ENCODE measurements at places on chromosomes 16 and 17.
A peak's percentile ranks its signal among the peaks of the same experiment; 100 is the strongest.

GRCh38 chr17:73690676-73691075, 46.4 kb upstream of the SDK2 start:
- no peak for DNase-seq

DNA sequence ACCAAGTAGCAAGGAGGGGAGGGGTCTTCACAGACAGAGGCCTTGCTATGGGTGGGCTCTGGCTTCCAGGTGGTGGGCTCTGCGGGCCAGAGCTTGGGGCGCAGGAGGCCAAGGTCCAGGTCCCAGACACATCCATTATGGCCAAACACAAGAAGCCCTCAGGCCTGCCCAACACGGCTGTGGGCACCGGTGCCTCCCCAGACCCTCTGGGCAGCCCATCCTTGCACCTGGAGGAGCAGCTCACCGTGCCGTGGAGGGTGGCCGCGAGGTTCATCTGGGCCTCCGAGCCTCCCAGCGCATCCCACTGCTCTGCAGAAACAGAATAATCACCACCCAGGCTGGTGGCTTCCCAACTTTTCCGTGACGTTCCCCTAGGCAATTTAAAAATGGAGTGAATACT, 55.9 kb downstream of the TBC1D16 start:
- DNase-seq, result no peak

- no peak for DNase-seq
These were observed 15.1 kb downstream of the SLC5A10 start for GRCh38 chr17:18966831-18967624.

GRCh38 chr17:69763503-69763902, 311.5 kb upstream of the KCNJ16 start:
- DNase-seq, result no peak

GRCh38 chr17:74979408-74980146, 7.0 kb upstream of the HID1 start:
- DNase-seq, result no peak

DNA sequence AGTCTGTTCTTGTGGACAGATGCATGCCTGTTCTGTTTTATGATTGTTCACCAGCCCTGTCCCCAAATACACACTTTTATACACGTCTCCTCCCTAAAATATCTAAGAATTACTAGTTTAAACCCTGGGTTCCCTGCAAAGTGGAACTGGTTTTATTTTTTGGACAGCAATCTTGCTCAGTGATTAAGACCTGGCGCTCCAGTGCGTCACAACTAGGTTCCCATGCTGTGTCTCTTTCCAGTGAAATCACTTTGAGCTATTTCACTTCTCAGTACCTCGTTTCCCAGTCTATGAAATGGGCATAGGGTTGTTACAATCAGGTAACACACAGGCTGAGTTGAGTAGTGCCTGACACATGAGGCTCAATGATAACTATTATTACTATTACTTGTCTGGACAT, 1.1 kb downstream of the CEP20 start:
- DNase-seq, result no peak

DNA sequence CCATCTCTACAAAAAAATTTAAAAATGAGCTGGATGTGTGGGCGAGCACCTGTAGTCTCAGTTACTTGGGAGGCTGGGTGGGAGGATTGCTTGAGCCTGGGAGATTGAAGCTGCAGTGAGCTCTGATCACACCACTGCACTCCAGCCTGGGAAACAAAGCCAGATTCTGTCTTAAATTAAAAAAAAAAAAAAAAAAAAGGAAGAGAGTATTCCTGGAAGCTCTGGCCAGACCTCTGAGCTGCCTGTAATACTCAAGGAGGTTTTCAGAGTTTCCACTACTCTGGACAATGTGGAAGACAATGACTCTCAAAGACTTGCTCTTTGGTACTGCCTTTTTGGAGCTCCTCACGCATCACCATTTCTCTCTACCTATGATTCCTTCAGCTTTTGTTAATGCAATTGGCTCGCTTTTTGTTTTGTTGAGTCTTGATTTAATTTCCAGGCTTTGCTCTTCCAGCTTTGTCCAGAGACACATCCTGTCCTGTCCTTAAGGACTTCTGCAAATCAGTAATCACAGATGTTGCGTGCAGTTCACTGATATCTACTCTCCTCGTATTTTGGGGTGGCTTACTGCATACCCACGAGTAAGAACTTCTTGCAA, 10.8 kb downstream of the CHD9 start:
- DNase-seq, result no peak

DNA sequence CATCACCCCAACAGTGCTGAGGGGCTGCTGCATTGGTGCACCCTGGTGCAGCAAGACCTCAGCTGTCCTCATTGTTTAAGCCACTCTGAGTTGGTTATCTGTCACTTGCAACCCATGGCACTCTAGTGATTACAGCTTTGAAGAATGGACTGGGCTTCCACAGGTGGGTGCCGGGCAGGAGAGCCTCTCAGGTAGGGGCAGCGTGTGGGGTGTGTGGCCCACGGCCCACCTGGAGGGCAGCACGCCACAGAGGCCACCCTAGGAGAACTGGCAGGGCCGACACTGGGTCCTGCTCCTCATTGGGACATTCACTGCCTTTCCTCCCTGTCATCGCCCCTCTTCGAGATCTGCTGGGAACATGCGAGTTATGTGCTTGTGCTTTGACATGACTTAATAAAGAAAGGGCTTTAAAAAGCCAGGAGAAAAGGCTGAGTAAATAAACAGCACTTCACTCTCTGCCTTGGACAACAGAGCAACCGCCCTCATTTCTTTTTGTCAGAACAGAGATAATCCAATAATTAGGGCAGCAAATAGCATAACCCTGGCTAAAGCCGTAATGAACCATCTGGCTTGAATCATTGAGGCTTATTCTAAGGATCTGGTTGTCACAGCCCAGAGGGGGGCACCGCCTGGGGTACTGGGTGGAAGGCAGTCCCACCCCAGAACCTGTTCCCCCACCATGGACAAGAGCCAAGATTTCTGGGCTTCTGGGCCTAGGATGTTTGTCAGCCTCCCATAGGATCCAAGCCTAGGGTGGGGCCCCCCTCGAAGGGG, 3.0 kb downstream of the DOC2B start:
- no peak for DNase-seq

DNA sequence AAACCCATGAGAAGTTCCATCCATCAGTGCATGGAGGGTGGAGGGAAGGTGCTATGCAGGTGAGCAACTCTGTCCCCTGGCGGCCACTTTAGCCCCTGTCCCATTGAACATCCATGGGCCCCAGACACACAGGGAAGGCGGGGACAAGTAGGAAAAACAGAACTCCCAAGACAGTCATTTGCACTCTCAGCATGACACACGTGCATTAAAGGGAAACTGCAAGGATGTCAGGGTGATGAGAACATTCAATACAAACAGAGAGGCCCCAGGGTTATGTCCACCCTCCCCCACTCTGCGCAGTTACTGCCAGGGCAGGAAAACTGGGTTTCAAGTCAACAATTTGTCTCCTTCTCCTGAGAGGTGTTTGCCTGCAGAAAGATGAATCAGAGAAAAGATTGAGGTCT, 44.0 kb upstream of the AKTIP start:
- DNase-seq, result no peak

DNA sequence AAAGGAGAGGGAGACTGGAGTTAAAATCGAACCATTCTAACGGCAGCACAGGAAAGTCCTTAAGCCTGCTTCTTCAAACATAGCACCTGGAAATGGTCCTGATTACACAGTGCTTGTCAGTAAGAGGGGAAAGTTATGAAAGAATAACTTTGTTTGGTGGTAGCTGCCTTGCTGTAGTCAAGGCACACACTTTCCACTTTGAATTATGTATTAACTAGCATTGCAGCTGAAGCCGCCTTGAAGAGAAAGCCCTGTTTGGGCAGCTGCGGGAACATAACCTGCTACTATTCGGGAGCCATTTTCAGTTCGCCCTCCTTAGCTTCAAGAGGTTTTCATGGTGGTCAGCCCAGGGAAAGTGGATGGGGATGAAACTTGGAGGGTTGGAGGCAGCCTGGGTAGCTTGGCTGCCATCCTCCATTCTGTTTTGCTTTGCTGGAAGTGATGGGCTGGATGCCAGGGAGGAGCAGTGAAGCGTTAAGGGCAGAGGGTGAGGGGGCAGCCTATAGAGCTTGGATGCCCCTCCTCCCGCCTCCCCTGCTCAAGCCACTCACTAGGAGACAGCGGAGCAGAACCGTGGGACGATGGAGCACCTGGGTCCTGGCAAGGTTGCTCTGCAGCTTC, 5.3 kb upstream of the HAS3 start:
- no peak for DNase-seq

GRCh38 chr17:82545071-82545462, 25.5 kb downstream of the FOXK2 start:
- no peak for DNase-seq

DNA sequence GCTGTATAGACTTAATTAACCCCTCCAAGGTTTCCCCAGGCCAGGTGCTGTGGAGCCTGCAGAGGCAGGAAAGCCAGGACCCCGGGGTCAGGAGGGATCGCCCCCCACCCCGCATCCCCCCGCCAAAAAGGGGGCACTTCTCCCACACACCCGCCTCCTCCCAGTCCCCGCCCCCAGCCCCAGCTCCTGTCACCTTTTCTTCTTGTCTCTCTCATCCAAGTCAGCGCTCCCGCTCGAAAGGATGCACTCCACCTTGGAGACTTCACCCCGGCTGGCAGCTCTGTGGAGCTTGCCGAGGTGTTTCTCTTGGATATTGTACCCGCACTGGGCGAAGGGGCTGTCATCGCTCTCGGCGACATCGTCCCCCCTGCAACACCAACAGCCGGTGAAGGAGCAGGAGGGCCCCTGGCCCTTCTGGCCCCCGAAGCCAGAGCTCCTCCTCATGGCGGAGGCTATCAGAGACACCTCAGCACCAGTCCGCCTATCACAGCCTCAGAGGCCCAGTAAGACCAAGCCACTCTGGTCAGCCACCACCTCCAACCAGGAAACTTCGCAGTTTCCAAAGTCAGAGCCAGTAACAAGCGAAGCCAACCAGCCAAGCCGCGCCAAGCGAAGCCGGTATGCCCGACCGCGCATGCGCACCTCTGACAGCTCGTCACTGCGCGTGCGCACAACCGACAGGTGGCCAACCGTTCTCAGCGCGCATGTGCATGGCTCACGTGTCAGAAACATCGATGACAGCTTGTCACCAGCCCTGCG, 52.5 kb downstream of the SHCBP1 start:
- no peak for DNase-seq

DNA sequence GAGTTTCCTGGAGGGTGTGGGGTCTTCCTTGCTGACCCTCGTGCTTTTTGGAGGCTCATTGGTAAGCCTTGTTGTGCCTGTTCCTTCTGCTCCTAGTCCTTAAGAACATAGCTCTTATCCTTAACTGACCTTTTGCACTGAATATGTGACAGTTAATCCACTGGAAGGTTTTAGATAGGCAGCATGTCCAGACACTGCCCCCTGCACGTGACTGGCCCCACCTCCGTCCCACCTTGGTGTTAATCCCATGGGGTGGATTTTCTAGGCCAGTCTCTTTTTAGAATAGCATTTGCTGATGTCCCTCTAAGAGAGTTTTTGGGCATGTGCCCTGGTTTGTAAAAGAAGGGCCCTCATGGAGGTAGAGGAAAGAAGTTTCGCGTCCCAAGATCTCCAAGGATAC, 58.3 kb downstream of the RBFOX1 start:
- DNase-seq, result no peak

GRCh38 chr17:33603789-33604188, 310.7 kb upstream of the ASIC2 start:
- no peak for DNase-seq

DNA sequence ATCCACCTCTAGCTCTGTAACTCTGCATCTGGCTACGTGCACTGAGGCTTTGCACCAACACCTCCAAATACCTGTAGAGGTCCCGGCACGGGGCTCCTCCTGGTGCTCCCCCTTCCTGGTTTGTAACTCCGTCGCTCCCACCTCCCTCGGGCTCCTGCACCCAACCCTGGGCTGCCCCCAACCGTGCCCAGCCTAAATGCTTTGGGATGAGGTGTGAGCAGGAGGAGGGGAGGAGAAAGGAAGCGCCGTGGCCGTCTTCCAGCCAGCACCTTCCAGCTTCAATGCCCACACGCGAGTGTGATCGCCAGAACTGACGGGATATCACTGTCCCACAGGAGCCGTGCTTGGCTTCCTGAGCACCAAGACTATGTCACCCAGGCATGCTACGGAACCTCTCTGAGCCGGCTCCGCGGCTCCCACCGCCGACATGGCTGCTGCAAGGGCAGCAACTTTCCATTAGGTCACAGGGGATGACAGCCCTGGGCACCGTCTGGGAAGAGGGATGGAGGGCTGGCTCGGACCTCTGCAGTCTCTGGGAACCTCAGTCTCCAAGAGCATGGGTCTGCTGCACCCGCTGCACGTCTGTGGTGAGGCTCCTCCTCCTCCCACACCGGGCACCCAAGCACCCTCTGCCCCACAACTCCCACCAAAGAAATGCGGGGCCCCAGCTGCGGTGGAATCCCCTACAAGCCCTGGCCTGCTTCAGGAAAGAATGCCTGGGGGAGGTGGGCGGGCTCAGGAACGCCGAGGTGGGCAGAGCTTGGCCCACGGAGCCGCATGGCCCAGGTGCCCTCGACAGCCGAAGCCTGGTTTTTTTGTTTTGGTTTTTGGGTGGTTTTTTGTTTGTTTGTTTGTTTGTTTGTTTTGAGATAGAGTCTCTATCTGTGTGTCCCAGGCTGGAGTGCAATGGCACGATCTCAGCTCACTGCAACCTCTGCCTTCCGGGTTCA, 6.4 kb upstream of the SLC38A10 start:
- no peak for DNase-seq

GRCh38 chr17:39933912-39934311, 6.4 kb downstream of the LRRC3C start:
- DNase-seq, result no peak

GRCh38 chr17:17096438-17097178, 54.4 kb downstream of the MPRIP start:
- no peak for DNase-seq

GRCh38 chr16:83021045-83021444, 394.3 kb downstream of the CDH13 start:
- DNase-seq, result no peak

DNA sequence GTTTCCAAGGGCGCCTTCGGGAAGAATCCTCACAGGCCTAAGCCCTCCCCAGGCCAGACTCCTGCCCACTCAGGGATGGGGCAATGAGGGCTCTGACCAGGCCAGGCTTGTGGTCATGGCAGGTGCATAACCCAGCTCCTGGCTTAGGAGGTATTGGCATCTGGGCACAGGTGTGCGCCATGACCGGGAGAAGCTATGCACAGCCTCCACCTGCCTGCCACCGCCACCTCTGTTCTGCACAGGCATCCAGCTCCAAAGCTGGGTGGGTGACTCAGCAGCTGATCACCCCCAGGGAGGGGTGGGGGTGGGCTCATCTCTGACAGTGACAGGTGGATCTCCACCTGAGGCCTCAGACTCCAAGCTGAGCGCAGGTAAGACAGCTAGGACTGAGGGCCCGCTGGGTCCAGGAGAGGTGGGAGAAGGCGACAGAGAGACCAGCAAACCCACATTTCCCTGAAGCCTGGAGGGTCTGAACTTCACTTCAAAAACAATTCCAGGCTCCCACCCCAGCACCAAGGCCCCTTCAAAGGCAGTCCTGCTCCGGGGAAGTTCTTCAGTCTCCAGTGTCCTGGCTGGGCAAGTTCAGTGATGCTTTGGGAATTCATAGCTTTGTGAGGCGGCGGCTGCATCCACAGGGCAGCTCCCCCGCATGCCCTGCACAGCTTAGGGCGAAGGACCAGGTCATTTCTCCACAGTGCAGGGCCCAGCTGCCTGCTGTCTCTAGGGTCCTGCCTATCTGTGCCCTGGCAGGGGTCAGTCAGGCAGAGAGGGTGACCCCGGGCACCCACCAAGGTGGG, 121.6 kb upstream of the SMURF2 start:
- no peak for DNase-seq

- DNase-seq, result peak; percentile 57
These were observed 4.7 kb downstream of the ITGAE start for GRCh38 chr17:3796110-3796821.

GRCh38 chr17:18225121-18225641, at the start of gene LLGL1:
Gene LLGL1, plus strand, starts transcription at chr17:18225635. Its CDS starts 48 bp downstream, at chr17:18225683.
- peak; percentile 97 for DNase-seq
